ENCODE measurements at places on chromosomes 11 and 22.

- DNase-seq: no peak
Observed at GRCh38 chr11:117980280-117980679, 5.9 kb upstream of the IL10RA start.

DNA sequence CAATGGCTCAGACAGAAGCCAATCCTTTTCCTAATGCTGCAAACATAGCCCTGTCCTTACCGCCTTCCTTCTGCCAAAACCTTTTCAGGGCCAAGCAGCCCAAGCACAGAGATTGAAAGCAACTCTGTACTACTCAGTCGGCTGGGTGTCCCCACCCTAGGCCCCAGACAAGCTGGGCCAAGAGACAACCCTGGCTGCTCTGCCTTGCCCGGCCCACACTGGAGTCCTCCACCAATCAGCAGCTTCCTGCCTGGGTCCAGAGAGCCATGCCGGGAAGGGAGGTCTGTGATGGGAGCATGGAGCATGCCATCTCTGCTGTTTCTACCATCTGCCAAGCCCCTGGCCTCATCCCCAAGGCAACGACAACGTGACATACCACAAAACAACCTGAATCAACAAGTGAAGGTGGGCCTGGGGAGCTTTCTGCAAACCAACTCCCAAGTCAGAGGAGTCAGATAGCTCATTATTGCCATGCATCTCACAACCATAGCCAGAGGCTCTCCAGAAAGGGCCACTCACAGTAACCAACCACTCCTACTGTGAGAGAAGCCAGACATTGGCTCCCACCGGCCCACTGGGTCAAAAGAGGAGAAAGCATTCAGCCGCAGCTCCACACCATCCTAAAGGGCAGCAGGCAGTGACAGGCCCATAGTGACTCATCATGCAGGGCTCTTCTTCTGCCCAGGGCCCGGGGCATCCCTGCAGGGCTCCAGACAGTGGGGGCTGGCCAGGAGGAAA, 18.2 kb downstream of the PATZ1 start:
- no peak for DNase-seq

- no peak for DNase-seq
Observed at GRCh38 chr11:88301488-88302140, 35.9 kb downstream of the CTSC start.

- DNase-seq: peak; percentile 41
Observed at GRCh38 chr22:38843201-38843656, 599 bp downstream of the NPTXR start.

DNA sequence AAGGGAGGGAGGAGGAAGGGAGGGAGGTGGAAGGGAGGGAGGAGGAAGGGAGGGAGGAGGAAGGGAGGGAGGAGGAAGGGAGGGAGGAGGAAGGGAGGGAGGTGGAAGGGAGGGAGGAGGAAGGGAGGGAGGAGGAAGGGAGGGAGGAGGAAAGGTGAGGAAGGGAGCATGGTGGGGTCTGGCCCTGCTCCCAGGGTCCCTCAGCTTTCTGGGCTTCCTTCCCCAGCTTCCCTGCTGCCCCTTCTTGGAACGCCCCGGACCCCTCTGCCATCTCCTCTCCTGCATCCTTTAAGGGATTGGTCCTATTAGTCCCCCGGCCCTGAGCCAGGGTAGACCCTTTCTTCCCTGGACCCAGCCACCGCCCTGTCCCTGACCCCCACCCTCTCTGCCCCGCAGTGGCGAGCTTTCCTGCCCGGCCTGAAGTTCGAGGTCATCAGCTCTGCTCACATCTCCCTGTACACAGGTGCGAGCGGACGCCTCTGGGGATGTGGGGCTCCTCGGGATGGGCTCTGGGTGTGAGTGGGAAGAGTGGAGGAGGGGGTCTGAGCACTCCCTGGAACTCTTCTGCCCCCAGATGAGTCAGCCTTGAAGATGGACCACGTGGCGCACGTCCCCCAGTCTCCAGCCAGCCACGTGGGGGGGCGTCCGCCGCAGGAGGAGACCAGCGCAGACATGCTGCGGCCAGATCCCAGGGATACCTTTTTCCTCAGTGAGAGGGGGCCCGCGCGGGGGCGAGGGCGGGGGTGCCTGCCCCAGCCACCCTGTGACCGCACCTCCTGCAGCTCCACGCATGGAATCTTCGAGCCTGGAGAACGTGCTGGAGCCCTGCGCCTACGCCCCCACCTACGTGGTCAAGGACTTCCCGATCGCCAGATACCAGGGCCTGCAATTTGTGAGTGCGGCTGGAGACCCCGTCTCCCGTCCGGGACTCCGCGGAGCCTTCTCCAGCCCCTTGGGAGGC, 6.0 kb downstream of the B4GALNT4 start:
- no peak for DNase-seq

GRCh38 chr11:68659158-68659921, 25.0 kb upstream of the GAL start:
- peak; percentile 66 for DNase-seq

GRCh38 chr11:81237139-81237538, 1496.5 kb downstream of the FAM181B start:
- no peak for DNase-seq

DNA sequence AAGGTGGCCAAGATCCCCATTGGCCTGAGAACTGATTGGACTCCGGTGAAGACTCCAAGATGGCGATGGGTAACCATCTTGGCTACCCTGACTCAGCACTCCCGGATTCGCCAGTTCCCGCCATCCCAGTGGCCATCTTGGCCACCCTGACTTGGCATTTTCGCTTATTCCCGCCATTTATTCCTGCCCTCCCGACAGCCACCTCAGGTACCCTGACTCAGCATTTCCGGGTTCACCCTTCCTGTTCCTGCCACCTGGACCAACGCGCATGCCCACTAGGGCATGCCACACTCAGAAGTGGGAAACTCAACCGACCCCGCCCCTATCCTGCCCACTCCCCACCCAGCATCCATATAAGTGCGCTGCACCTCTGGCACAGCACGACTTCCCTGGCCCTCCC, 7.8 kb downstream of the OR8K5 start:
- no peak for DNase-seq

- no peak for DNase-seq
Observed at GRCh38 chr11:9568161-9568853, 5.2 kb upstream of the WEE1 start.

GRCh38 chr22:23245045-23245798, 64.9 kb downstream of the BCR start:
- no peak for DNase-seq

- DNase-seq: no peak
Observed at GRCh38 chr11:10518123-10518522, 22.9 kb downstream of the RNF141 start.

DNA sequence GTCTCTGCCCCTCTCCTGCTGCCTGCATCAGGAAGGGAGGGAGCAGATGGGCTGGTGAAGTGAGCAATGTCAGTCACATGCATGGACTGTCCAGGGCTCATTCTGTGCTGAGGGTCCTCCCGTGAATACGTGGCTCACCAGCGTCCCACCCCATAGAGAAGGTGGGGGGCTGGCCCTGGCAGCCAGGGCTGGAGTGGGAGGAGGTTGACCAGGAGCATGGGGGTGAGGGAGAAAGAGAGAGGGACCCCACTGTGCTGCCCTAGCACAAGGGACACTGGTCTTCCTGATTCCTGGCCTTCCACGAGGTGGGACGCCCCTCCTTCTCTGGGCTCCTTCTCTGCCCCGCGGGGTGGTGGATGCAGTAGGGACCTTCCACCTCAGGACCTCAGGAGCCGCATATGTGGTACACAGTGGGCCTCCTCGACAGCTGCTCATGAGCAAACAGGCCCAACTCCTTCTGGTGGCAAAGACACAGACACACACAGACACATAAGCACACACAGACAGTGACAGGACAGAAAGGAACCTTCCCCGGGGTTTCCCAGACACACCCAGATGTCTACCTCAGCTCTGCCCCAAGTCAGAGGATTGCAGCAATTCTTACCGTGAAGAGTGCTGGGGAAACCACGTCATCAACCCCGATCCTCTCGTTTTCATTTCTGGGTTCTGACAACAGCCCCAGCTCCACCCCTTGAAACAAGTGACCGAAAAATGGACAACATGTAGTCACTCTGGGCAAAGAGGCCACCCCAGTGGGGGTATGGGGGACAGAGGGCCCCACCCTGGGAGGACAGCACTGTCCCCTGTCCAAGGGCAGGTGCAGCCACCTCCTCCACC, 3.6 kb upstream of the APOBEC3A start:
- DNase-seq: no peak

GRCh38 chr11:76025068-76025467, 181.2 kb downstream of the WNT11 start:
- no peak for DNase-seq

- no peak for DNase-seq
Observed at GRCh38 chr11:87583931-87584330, 546.2 kb downstream of the TMEM135 start.

DNA sequence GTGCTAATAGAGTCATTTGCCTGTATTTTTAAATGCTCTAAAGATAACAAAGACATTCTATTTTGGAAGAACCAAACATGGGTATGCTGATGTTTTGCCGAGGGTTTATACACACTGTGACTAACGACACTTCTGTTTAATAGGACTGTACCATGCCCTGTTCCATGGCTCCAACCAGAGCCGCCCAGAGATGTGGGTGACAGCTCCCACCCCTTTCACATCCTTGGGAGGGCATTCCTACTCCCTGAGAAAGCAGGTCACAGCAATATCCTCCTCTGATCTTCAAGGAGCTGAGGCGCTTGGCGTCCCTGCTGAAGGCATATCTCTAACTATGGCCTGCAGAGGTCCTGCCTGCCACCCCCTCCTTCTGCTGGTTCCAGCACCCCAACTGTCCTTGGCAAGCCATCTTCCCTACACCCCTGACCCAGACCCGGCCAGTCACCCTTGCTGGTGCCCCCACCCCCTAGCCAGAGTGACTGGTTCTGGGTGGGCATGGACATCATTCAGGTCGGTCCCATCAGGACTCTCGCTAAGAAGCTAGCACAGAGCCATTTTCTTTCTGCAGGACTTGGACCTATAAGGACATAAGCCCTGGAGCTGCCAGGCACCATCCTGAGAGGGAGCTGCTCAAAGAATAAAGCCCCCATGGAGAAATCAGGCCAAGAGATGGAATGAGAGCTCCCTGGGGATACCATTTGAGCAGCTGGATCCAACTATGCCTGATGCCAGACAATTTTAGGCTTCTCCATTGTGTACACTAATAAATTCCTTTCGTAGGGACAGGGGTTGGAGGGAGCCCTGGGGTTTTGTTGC, 381.3 kb downstream of the CTTN start:
- no peak for DNase-seq

DNA sequence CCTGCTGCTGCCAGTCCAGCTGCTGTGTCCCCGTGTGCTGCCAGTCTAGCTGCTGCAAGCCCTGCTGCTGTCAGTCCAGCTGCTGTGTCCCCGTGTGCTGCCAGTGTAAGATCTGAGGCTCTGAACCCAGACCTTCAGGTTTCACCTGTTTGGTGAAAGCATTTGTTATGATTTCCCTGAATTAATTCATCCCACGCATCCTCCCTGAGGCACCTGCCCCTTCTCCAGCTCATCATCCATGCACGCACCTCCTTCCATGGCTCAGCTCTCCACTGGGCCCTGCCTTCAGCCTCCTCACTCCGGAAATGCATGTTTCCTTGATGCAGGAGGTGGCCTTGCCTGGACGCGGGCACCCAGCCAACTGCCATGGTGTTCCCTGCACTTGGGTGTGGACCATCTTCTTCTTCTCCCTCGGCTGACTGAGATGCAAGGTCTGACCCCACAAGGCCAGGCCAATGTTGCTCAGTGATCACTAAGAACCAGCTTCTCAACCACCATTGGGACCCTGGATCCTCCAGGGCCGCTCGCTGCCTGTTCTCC, 788 bp downstream of the KRTAP5-10 start:
- DNase-seq: no peak

- no peak for DNase-seq
Observed at GRCh38 chr22:19621373-19622060, 92.8 kb upstream of the SEPTIN5 start.

DNA sequence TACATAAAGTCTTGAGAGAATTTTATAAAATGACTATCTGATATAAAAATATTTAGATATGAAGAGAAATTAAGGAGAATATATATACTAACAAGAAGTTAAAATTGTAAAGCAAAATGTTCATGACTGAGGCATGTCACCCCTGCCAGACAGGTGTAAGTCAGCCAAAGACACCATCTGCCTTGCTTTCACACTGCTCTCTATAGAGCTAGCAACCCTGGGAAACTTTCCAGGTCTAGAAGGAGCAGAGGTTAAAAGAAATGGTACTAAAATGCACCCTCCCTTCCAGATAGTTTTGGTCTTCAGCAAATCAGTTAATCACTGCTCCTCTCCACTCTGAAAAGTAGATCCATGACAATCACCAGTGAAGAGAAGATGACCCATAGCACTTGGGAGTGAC, 16.5 kb downstream of the PPP2R1B start:
- no peak for DNase-seq

- peak; percentile 15 for DNase-seq
Observed at GRCh38 chr11:61919705-61920631, 2.6 kb upstream of the RAB3IL1 start.

DNA sequence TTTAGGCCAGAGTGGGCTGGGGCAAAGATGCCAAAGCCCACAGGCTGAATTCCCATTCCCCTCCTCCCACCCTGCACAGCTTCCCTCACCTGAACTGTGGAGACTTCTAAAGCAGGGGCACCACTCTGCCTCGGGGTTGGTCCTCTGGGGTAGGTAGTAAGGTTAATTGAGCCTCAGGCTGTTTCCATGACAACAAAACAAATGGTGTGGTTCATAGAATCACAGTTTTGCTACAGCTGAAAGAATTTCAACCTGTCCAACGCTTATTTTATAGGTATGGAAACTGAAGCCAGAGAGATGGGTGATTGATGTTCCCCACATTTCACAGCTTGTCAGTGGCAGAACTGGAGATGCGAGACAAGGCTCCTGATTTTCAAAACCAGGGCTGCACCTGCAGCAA, 109.5 kb downstream of the SNX19 start:
- DNase-seq: no peak

DNA sequence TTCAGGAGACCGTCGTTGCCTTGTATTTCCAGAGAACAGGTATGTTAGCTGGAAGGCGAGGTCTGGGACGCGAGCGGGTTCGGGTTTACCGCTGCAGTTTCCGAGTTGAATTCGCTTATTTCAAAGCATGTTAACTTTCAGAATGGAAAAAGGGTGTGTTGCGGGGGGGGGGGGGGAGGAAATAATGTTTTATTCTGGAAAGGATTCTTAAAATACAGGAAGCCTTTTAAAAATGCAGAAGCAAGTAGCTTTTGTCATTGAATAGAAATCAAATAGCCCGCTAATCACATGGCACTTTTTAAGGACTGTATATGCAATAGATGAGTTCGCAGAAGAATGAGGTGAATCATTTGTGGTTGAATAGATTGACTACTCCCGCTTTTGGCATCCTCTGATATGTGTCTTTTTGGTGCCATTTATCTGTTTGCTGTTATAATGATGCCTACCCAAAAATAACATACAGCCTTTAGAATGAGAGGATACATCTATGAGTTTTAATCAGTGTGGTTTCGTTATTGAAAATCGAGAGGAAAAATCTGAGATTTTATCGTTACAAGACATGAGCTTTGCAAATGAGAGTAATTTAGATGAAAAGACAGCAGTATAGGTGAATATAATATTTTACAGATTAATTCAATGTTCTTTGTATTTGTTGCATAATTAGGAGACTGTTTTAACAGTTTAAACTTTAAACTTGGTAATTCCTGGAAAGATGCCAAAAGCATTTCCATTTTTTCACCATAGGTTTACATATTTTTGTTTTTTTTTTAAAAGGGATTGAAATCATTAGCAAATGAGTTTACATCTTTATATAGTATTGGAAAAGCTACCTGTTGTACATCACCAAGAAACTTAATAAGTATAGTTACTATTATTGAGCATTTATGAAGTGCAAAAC, 1.7 kb downstream of the PDE3B start:
- DNase-seq: no peak

GRCh38 chr11:80733790-80734189, 1293.0 kb upstream of the TENM4 start:
- DNase-seq: no peak

Measured in left ventricle myocardium inferior (tissue), 1 donor.